ENCODE measurements at places on chromosomes 13 and 19.

DNA sequence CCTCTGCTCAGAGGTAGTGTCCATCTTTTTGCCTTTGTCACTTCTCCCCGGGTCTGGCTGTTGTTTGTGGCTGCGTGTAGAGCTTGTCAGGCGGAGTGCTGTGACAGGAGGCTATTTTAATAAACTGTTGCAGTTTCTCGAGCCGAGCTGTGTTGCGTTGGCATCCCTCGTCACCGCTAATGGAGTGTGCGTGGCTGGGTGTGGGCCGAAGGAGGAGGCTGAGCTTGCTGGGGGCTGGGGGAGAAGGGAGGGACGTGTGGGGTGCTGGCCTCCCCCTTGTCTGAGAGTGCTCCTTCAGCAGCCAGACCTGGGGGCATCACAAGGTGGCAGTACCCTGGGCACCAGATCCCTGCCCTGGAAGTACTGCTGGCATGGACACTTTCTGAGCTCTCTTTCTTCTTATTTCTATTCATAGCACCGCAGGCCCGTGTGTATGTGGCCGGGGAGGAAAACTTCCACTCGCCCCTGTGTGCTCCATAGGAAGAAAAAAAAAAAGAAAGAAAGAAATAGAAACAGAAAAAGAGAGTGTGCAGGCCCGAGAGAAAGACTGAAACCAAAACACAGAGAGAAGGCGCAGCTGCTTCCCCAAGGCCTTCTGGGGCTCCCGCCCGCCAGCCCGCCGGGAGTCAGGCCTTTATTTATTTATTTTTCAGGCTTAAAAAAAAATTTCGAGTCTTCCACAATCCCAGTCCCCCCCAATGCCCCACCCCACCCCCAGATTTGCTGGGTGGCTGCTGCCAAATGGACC lies 27.0 kb downstream of the NFIX start:
- DNase-seq = peak; percentile 55

DNA sequence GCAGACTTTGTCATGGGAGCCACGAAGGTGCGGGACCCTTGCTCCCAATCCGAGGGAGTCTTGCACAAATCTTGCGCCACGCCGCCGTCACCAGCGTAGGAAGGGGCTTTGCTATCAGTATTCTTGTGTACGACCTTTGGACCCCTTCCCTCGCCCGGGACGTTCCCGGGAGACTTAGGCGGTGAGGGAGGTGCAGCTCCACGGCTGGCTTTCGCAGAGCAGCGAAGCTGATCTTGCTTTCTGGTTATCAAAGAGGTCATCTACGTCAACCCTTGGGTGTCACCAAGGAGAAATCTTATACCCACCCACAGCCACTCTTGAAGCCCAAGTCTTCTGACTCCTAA lies 583 bp downstream of the TECR start:
- no peak for DNase-seq

DNA sequence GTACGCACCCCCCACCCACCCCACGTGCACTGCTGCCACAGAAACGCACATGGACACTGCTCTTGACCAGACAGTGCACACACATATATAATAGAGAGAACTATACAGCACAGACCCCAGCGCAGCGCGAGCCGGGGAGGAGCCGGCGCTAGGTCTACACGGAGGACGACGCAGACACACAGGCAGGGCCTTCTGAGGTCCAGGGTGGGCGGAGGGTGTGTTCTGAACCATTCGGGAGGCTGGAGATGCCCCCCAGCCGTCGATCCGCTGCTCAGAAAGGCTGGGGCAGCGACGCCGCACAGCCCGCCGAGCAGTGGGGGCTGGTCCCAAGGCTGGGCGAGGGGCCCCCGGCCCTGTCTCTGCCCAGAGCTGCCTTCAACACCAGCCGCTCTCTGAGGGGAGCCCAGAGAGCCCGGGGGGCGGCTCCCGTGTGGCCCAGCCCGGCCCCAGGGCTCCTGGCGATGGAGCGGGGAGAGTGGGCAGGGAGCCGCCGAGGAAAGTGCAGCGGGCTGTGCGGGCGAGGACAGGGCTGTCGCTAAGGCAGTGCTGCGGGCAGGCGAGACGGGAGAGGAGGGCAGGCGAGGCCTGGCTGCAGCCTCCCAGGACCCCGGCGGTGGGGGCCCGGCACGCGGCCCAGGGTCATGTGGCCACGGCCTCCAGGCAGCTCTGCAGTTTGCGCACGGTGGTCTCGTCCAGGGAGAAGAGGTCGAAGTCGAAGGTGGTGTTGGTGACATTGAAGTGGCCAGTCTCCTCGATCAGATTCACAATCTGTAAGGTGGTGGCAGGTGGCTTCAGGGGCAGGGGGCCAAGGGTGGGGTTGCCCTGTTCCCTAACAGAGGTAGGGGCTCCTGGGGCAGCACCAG lies 67.1 kb downstream of the MLLT1 start:
- DNase-seq = no peak

DNA sequence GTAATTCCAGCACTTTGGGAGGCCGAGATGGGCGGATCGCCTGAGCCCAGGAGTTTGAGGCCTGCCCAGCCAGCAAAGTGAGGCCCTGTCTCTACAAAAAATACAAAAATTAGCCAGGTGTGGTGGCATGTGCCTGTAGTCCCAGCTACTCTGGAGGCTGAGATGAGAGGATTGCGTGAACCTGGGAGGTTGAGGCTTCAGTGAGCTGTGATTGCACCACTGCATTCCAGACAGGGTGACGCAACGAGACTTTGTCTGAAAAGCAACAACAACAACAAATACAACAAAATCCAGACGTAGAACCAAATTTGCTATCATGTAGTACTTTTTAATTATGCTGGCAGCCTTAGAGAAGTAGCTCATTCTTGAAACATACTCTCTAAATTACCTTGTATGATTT lies 277.1 kb downstream of the KLF5 start:
- no peak for DNase-seq

DNA sequence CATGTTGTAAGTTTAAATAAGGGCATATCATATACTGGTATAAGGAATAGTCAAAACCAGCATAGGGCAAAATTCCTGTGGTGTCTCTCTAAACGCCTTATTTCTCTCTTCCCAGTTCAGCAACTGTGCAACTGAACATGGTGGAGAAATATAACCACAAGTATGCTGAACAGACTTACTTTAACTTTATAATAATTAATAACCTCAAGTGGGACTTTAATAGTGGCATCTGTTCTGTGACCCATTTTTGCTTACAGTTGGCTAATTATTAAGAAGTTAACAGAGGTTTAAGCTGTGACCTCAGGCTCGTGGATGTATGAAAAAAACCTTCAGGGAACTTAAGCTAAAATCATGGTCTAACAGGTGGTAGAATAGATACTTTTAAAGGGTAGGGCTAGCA lies 54.3 kb downstream of the MICU2 start:
- no peak for DNase-seq

GRCh38 chr19:57537953-57538547 lies 10.9 kb downstream of the ZNF549 start:
- DNase-seq = no peak

DNA sequence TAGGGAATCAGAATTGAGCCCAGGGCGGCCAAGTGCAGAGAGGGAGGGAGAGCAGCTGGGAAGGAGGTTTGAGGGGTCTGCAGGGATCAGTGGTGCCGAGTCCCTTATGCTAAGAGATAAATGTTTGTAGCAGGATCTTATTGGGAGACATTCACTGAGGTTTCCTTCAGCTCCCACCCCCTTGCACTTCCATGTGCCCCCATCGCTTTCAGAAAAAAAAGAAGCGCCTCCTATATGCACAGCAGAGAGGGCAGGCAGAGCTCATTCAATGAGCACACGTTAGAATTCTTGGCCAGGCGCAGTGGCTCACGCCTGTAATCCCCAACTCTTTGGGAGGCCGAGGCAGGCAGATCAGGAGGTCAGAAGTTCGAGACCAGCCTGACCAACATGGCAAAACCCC lies 28.0 kb downstream of the CYP4F2 start:
- DNase-seq = no peak

DNA sequence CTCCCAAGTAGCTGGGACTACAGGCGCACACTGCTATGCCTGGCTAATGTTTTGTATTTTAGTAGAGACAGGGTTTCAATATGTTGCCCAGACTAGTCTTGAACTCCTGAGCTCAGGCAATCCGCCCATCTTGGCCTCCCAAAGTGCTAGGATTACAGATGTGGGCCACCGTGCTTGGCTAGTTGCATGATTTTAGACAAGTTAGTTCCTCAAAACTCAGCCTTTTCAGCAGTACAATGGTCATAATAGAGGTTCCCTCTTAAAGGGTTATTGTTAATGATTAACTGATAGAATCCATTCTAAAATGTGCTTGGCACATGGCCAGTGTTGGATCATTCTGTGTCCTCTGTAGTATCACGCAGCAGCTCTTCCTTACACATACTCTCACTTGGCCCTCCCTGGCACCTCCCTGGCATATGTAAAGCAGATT lies 19.5 kb upstream of the IFT88 start:
- DNase-seq = no peak

DNA sequence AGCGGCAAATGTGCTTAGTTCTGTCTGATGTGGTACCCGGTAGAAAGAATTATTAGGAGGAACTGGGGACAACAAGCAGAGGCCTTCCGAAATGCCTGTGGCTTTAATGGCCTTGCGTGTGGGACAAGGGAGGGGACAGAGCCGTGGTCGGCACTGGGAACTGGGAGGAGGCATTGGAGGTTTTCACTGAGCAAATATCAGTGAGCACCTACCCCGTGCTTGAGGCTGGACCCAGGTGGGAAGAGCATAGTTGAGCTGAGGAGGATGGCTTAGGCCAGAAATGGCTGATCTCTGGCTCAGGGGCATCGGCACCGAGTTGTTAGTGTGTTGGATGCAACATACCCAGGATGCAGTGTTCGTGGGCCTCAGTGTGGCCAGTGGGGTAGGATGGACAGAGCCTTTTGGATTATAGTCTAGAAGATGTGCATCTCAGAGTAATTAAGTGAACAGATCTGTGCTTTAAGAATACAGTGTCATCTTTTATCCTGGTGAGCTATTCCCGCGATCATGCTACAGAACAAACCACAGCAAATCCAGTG lies 201.3 kb downstream of the TEX29 start:
- DNase-seq = no peak

- no peak for DNase-seq
These were observed at the start of gene ADPRHL1 for GRCh38 chr13:113452942-113453901. ADPRHL1 (minus strand) TSS chr13:113453488; CDS start chr13:113453437, 51 bp downstream.

GRCh38 chr13:93256998-93257397 lies 30.4 kb downstream of the GPC6 start:
- DNase-seq = no peak

DNA sequence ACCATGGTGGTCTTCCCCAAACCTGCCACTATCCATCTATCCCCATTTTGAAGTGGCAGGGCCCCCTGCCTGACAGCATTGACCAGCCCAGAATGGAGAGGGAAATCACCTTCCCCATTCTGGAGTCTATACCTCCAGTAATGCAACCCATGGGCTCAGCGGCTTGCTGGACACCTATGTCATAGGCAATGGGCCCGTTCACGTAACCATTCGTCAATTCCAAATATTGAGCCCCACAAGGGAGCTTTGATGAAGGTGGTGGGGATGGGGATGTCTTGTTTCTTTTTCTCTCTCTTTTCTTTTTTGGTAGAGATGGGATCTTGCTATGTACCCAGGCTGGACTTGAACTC lies 63.1 kb downstream of the AP1M1 start:
- DNase-seq = no peak

- no peak for DNase-seq
These were observed 10.7 kb downstream of the AP2S1 start for GRCh38 chr19:46839752-46840497.

DNA sequence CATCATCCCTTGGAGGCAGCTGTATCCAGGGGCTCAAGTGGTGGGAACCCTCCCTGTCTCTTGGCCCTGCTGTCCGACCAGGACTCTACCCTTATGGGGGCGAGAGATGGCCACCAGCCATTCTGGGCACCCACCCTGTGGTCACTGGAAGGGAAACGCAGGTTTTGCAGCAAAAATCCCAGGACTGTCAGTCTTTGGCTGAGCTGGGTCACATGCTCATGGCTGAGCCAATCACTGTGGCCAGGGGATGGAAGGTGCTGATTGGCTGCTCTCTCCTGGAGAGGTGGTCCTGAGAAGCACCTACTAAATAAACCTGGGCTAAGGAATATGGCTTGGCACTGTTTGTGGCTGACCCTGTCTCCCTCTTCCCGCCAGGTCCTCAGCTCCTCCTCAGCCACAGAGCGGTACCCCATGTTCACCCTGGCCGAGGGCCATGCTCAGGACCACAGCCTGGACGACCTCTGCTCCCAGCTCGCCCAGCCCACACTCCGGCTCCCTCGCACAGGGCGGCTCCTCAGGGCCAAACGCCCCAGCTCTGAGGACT lies 8.9 kb downstream of the ATG4D start:
- DNase-seq = no peak

- no peak for DNase-seq
These were observed 17.3 kb downstream of the C19orf81 start for GRCh38 chr19:50666346-50667176.

GRCh38 chr13:40486518-40487163 lies 179.8 kb downstream of the FOXO1 start:
- DNase-seq = no peak

DNA sequence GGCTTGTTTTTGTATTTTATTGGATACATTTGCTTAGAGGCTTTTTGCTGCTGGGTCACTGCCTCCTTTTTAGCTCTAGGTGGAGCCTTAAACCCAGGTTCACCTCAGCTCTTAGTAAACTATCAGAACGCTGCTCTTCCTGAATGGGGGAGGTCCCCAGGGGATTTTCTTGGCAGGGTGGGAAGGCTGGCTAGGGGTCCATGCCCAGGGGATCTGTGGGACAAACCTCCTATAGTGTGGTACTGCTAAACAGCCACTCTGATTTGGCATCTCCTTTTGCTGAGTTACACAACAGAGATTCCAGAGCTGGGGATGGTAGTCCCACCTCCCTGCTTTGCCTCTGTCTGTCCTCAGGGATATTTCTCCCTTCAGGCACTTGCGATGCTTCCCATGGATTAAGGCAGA lies 204.9 kb downstream of the ZIC5 start:
- DNase-seq = no peak

GRCh38 chr13:98096059-98096458 lies 46.8 kb upstream of the FARP1 start:
- no peak for DNase-seq

- DNase-seq = no peak
These were observed 22.8 kb downstream of the HAUS8 start for GRCh38 chr19:17052439-17052838.

DNA sequence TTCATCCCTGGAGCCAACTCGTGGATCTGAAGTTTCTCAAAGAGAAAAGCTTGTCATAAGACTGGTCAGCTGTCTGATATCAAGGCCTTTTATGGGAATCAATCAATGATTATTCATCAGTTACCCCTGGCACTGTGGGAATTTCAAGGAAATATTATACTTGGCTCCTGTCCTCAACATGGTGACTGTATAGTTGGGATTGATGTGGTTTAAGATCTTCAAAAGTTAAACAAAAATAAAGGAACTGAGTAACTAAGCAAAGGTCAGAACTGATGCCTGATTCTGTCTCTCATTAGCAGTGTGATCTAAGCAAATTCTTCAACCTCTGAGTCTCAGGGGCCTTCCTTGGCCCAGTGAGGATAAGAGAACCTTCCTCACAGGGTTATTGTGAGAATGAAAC lies 22.2 kb upstream of the SERPINE3 start:
- no peak for DNase-seq

DNA sequence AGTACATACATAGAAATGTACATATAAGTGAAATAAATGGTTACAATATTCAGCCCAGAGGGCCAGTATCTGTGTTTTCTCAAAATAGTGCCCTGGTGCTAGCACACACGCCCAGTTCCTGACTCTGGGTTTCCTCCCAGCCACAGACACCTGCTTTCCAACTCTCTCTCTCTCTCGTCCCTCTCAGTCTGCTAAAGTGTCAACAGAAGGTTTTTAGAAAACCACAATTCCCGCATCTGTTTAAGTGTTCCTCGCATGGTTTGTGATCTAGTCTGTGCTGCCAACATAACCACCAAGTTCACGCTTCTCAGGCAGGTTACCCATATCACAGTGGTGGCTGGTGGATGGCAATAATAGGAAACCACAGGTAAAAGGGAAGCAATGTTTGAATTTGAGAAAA lies 17.8 kb upstream of the UPF3A start:
- no peak for DNase-seq

- DNase-seq = no peak
These were observed 406.2 kb downstream of the EFNB2 start for GRCh38 chr13:106129273-106129672.

Measured in AG04450 (cell line).